ENCODE measurements at places on chromosomes 3 and 15.

DNA sequence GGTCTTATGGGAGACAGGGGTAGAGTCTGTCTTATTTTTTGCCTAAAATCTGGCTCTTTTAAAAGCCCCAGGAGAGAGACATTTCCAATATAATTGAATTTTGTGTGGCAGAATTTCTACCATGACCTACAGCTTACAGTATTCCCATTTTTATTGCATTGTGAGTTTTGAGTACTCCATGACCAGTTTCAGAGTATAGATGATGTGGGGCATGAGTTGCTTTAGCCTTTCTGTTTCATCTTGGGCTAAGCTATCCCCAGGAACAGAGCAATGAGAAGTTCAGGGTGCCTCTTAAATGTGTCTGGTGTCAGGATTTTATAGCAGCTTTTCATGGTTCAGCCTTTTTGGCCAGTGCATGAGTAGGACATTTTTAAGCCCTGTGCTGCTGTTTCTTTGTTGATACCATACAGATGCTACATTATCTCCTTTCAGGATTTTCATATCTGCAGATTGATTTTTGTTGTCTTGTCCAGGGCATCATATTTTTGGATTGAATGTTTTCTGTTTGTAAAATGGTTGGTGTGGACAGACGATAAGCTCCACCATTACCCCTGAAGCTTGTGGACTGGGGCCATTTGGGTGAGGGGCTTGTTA lies 3.5 kb downstream of the ABHD2 start:
- DNase-seq, result no peak

- no peak for DNase-seq
Measured at GRCh38 chr3:159455741-159456181, 532.9 kb upstream of the IL12A start.

- DNase-seq, result no peak
Measured at GRCh38 chr3:28569357-28569756, 220.7 kb upstream of the AZI2 start.

DNA sequence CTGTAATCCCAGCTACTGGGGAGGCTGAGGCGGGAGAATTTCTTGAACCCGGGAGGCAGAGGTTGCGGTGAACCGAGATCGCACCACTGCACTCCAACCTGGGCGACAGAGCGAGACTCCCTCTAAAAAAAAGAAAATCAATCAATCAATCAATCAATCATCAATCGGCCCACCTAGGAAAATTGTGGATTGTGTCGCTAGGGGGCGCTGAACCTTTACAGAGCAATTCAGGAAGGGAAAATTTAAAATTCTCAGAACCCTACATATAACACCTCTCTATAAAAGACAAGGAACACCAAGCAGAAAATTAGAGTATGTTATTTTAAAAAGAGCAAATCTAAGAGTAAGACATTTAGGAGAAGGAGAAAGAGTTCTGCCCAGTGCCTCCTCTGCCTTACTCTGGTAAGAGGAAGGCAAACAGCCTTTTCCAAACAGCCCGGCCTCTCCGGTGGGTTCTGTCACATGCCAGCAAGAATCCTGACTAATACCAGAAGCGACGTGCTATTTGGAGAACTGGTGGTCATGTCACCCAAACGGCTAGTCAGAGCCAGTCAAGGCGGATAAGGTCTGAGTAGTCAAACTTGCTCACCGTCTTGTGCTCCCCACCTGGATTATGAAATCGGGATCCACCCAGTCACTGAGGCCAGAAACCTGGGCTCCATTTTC lies 22.3 kb upstream of the SMCO1 start:
- no peak for DNase-seq

DNA sequence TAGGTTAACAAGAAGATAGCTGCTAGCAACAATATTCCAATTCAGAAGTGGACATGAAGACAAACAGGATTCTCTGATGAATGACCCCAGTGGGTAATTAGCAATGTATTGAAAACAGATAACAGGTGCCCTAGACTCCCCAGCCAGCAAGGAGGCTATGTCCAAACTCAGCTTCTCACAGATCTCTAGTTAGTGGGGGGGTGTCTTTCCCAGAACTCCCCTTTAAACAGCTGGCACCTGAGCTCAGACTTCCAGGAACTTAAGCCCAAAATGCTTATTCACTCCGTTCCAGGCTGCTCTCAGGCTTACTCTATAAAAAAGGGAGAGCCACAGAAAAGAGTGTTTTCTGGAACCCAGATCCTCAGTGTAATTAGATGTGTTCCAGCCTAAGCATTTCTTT lies 423.0 kb upstream of the THBS1 start:
- DNase-seq, result no peak

DNA sequence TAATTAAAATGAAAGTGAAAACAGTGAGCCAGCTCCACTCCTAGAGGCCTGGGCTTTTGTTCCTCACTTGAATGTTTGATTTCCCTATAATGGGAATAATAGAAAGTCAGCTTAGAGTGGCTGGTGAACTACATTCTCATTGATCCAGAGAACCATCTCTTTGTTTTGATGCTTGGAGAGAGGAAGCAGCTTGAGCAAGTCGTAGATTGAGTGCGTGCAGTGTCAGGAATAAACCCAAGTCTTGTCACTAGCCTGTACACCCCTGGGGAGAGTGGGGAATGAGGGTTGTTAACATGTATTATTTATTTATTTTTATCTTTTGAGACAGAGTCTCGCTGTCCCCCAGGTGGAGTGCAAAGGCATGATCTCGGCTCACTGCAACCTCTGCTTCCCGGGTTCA lies 885 bp upstream of the LSG1 start:
- DNase-seq, result no peak

- DNase-seq, result no peak
Measured at GRCh38 chr3:26768068-26768651, 145.6 kb downstream of the LRRC3B start.

DNA sequence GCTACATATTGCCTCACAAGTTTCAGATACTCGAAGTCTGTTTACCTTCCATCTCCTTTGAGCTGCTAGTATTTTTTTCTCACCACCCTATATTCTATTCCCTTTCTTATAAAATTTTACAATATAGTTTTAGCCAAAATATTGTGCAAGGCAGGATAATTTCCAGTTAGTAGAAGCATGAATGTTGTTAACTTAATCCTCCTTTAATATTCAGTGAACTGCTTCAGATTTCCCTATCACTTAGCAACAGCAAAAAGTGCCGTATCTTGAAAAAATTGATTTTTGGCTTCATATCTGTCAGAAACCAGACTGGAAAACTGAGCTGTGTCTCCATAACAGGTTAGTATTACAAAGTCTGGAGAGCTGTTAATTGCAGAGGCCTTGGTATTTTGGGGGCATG lies 24.0 kb downstream of the PLSCR4 start:
- DNase-seq, result no peak
